ENCODE measurements at places on chromosomes 7 and 10. TPM values are rescaled to one million over a fixed set of nuclear protein-coding genes. Genes with fewer than 3 reads are reported as not detected.
A peak's percentile ranks its signal among the peaks of the same experiment; 100 is the strongest.

- peaks cover 2% of the 10 kb centered on the region for H3K27me3 ChIP-seq
- no peaks in the 10 kb centered on the region for H3K36me3 ChIP-seq
- no peak overlapping the region for H3K27ac ChIP-seq
- no peaks in the 10 kb centered on the region for H3K4me1 ChIP-seq
- no peak overlapping the region for H3K4me3 ChIP-seq
Observed at GRCh38 chr10:24501056-24501711, 222.5 kb downstream of the ARHGAP21 start.

GRCh38 chr10:35416619-35417312 is 80.5 kb downstream of the CCNY start:
- H3K4me3 ChIP-seq = no peak overlapping the region
- peaks cover 13% of the 10 kb centered on the region for H3K4me1 ChIP-seq
- H3K27me3 ChIP-seq = no peaks in the 10 kb centered on the region
- H3K27ac ChIP-seq = no peak overlapping the region
- no peaks in the 10 kb centered on the region for H3K36me3 ChIP-seq

GRCh38 chr7:17623546-17624185 is 316.6 kb downstream of the SNX13 start:
- no peaks in the 10 kb centered on the region for H3K36me3 ChIP-seq
- no peak overlapping the region for H3K4me3 ChIP-seq
- no peaks in the 10 kb centered on the region for H3K4me1 ChIP-seq
- peaks cover 4% of the 10 kb centered on the region for H3K27me3 ChIP-seq

DNA sequence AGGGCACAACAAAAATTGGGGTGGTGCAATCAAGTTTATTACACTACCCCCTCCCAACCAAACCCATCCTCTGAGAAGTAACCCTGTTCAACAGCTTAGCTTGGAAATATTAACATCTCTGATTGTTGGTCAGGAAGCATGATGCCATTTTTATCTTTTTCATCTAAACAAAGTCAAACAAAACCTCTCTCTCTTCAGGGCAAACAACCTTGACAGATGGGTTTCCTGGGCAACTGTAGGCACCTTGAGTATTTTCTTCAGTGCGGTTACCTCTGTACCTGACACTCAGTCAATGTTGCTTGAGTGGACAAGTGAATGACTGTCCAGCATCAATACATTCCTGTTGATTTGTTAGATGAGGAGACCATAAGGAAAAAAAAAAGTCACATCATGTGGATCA is 183.6 kb downstream of the NRP1 start:
- H3K27ac ChIP-seq = no peak overlapping the region
- no peaks in the 10 kb centered on the region for H3K27me3 ChIP-seq
- no peak overlapping the region for H3K4me3 ChIP-seq
- DNase-seq = no peak
- H3K4me1 ChIP-seq = peaks cover 2% of the 10 kb centered on the region

GRCh38 chr7:3844540-3845151 is 543.6 kb downstream of the SDK1 start:
- H3K4me1 ChIP-seq = no peaks in the 10 kb centered on the region
- H3K27ac ChIP-seq = no peak overlapping the region
- no peaks in the 10 kb centered on the region for H3K36me3 ChIP-seq
- no peaks in the 10 kb centered on the region for H3K27me3 ChIP-seq

DNA sequence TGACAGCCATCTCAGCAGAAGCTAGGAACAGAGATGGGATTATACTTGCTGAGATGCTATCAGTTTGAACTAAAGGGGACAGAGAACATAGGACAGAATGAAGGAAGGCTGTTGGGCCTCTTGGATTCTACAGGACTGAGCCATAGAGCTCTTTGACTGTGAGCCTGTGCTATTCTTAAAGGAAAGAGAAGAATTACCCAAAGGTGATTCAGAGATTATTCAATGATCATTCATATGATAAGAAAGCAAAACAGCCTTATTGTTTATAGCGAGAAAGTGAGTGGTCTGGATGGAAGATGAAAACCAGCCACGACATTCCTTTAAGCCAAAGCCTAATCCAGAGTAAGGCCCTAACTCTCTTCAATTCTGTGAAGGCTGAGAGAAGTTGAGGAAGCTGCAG is 69.7 kb upstream of the NEUROD6 start:
- H3K4me1 ChIP-seq = no peaks in the 10 kb centered on the region
- H3K4me3 ChIP-seq = no peak overlapping the region
- H3K36me3 ChIP-seq = no peaks in the 10 kb centered on the region
- DNase-seq = no peak
- H3K27me3 ChIP-seq = no peaks in the 10 kb centered on the region

DNA sequence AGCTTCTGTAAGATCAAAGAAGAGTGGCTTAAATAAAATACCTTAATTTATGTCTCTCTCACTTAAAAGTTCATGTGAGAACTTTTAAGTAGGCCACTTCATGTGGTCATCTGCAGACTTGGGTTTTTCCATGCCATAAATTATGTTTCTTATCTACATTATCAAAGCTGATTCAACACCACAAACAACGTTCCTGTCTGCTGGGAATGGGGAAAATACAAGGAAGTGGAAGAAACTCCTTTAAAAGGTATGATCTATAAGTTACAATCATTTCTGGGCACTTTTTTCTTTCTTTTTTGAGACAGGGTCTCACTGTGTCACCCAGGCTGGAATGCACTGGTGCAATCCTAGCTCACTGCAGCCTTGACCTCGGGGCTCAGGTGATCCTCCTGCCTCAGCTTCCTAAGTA is 16.9 kb upstream of the OTUD1 start:
- no peaks in the 10 kb centered on the region for H3K27me3 ChIP-seq
- no peak for DNase-seq

DNA sequence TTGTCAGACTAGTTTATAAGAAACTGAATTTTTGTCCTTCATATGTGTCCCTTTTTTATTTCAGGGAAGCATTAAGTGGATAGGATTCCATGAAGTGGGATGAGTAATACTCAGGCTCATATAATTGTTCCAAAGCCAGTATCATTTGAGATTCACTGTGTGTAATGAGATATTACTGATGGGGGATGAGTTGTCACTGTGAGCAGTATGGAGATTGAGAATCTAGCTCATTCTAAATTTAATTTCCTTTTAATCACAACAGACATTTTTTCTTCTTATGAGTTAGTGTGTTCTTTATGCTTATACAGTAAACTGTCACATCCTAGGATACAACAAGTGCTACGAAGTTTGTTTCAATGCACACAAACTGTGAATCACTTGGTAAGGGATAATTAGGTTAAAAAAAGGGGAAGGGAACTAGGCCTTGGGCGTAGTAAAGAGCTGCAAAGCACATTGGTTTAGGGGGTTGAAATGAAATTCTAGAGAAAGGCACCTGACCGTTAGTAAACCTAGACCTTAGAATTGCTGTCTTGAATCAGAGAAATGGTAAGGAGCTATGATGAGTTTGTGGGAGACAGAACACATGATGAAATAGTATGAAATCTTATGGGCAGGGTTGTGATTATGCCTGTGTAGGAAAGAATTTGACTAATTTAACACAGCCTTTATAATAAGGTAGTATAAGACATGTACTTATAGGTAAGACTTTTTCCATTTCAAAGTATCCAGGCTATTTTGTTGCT is 153.4 kb downstream of the MLLT10 start:
- H3K36me3 ChIP-seq = peaks cover 32% of the 10 kb centered on the region
- H3K4me3 ChIP-seq = no peak overlapping the region
- H3K4me1 ChIP-seq = peaks cover 2% of the 10 kb centered on the region

GRCh38 chr7:106155027-106155426 is 42.9 kb upstream of the SYPL1 start:
- DNase-seq = no peak
- H3K27ac ChIP-seq = no peak overlapping the region
- no peak overlapping the region for H3K4me3 ChIP-seq
- peaks cover 13% of the 10 kb centered on the region for H3K4me1 ChIP-seq
- peaks cover 33% of the 10 kb centered on the region for H3K27me3 ChIP-seq

DNA sequence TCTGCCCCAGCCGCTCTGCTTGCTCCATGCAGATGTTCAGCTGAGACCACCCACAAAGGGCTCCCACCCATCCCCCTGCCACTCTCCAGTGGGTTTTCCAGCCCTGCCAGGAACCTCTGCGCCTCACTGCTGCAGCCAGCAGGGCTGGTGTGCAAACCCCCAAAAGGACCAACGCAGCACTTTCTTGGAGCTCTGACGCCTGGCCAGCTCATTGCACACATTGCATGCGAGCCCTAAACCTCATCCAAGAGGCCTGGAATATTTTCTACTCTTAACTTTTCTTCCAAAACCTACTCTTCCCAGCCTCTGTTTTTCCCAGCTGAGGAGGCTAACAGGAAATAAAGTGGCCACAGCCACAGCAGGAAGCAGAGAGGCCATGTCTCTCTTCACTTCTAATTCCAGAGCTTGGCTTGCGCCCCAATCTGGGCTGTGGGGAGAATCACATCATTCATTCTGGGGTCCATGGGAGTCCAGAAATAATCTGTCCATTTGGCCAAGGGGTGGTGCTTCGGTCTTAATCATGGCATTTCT is 4.6 kb upstream of the FAM170B start:
- no peak overlapping the region for H3K27ac ChIP-seq
- H3K4me3 ChIP-seq = no peak overlapping the region
- H3K27me3 ChIP-seq = peaks cover 26% of the 10 kb centered on the region
- H3K36me3 ChIP-seq = no peaks in the 10 kb centered on the region

- peaks cover 8% of the 10 kb centered on the region for H3K4me1 ChIP-seq
- H3K27ac ChIP-seq = no peak overlapping the region
- H3K27me3 ChIP-seq = no peaks in the 10 kb centered on the region
- H3K36me3 ChIP-seq = no peaks in the 10 kb centered on the region
- H3K4me3 ChIP-seq = no peak overlapping the region
Observed at GRCh38 chr10:14687340-14687739, 87.4 kb downstream of the FAM107B start.

DNA sequence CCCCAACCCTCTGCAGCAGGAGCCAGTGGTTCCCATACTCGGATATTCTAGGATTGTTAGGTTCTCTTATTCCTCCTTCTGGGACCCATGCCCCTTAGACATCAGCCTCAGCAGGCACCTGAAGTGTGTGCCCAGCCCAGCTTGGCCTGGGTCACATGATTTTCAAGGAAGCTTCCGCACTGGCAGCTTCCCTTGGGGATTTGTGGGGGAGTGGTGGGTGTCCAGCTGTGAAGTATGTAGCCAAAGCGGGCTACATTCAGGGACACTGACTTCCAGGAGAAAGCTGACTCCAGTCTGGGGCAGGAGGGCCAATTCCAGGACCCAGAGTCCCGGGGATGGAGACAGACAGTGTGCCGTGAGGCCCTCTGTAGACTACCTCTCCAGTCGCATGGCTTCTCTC is 1.3 kb downstream of the LDB1 start:
- H3K4me3 ChIP-seq = peak overlapping the region; percentile 88
- peaks cover 46% of the 10 kb centered on the region for H3K4me1 ChIP-seq
- no peaks in the 10 kb centered on the region for H3K27me3 ChIP-seq
- H3K27ac ChIP-seq = peak overlapping the region; percentile 92
- peaks cover 2% of the 10 kb centered on the region for H3K36me3 ChIP-seq

The GFRA1 gene
- not detected for total RNA-seq

The GNB2 gene
- 216 TPM for total RNA-seq

The PRPS1L1 gene
- not detected for total RNA-seq

The GIMAP6 gene
- total RNA-seq = 124 TPM

The ASB4 gene
- total RNA-seq = not detected

The POLR2J3 gene
- 57.2 TPM for total RNA-seq

The WNT2 gene
- not detected for total RNA-seq

All from activated naive CD8-positive, alpha-beta T cell treated with anti-CD3 and anti-CD28 coated beads, Interleukin-2, amount 10 ng/mL, durations not matched to agents 7 days and 5 days (primary cell).